SJSA1 (cell line): ENCODE measurements at places on chromosomes 3 and 15. TPM values are rescaled to one million over a fixed set of nuclear protein-coding genes. Genes with fewer than 3 reads are reported as not detected.

HES1 gene
- total RNA-seq = 39.2 and 44.1 TPM in 2 replicates

IQCH gene
- 0.31 and 4.5 TPM in 2 replicates for total RNA-seq

DNA sequence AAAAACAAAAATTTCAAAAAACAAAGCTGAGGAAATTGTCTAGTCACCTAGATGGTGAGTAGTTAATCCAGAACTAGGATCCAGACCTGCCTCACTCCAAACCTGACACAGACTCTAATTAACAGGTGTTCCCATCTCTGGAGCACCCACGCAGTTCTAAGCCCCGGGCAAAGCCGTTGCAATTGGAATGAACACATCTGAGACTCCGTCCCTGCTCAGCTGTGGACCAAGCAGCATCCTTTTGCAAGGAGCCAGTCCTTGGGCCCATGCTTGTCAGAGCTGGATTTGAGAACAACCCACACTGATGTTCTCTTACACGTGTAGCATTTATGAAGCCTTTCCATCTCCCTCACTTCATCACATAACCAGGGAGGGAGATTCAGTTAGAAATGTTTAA is 54.8 kb downstream of the LMCD1 start:
- H3K27me3 ChIP-seq = no peaks in the 10 kb centered on the region
- DNase-seq = no peak
- H3K27ac ChIP-seq = no peak overlapping the region
- H3K4me1 ChIP-seq = peaks cover 22% of the 10 kb centered on the region

- no peak overlapping the region for H3K4me3 ChIP-seq
- H3K4me1 ChIP-seq = no peaks in the 10 kb centered on the region
- H3K36me3 ChIP-seq = no peaks in the 10 kb centered on the region
- no peaks in the 10 kb centered on the region for H3K27me3 ChIP-seq
- no peak for DNase-seq
- no peak overlapping the region for H3K27ac ChIP-seq
These were observed 19.4 kb downstream of the CA12 start for GRCh38 chr15:63362196-63362595.

- no peaks in the 10 kb centered on the region; the same call in 1 of the 2 replicates for H3K27me3 ChIP-seq
- H3K4me3 ChIP-seq = no peak overlapping the region
- DNase-seq = no peak
- H3K27ac ChIP-seq = no peak overlapping the region
- no peaks in the 10 kb centered on the region for H3K36me3 ChIP-seq
These were observed 8.4 kb downstream of the DUOX2 start for GRCh38 chr15:45105586-45105985.

- H3K36me3 ChIP-seq = no peaks in the 10 kb centered on the region
- no peaks in the 10 kb centered on the region for H3K27me3 ChIP-seq
- no peaks in the 10 kb centered on the region for H3K4me1 ChIP-seq
- H3K27ac ChIP-seq = no peak overlapping the region
- no peak for DNase-seq
These were observed 135.9 kb downstream of the PTPRG start for GRCh38 chr3:61697301-61697700.

GRCh38 chr3:84209474-84209873 is 749.3 kb upstream of the CADM2 start:
- no peak overlapping the region for H3K4me3 ChIP-seq
- H3K27ac ChIP-seq = no peak overlapping the region
- H3K27me3 ChIP-seq = no peaks in the 10 kb centered on the region
- H3K4me1 ChIP-seq = no peaks in the 10 kb centered on the region
